ENCODE measurements at places on chromosomes 2 and 18.

- DNase-seq = no peak
These were observed 148.2 kb upstream of the GLI2 start for GRCh38 chr2:120587279-120587996.

DNA sequence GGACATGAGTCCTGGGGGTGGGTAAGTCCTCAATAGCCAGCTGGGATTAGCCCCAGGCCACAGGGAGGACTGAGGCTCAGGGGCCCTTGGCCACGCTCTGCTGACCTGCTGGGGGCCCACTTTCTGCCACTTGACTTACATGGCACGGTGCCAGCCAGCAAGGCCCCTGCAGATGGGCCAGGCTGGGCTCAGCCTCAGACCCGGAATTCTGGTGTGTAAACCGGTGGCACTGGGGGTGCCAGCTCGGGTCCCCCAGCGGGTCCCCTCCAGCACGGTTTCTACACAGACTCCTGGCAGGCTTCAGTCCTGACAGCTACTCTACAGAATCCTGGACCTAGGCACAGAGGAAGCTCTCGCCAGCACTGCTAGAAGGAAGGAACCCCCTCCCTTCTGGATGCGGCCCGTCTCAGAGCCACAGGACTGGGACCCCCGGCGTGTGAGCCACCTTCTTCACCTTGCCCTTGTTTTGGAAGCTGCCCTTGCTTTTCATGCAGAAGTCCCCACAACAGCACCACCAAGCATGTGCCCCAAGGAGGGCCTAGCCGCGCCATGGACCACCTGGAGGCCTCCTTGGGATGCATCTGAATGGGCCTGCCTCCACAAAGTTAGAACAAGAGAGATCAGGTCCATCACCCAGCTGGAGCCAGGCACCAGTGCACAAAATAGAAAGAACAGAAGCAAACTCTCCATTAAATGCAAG, 8.0 kb downstream of the HDAC4 start:
- DNase-seq = no peak

DNA sequence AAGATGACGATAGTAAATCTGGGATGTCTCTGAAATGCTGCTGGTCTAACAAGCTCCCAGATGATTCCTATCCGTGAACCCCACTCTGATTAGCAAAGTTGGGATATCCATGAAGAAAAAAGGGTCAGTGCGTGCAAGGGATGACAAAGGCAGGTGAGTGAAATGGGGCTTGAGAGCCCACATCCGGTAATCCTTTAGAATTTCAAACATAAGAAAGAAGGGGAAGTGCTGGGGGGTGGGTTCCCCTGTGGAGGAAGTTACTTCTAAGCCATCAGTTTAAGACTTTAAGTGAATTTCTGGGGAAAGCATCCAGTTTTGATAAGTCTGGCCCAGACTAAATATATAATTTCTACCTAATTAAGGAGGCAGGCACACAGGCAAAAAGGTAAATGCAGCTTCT, 209.5 kb downstream of the DPP10 start:
- DNase-seq = no peak

GRCh38 chr2:62686012-62686685, 19.4 kb upstream of the EHBP1 start:
- no peak for DNase-seq

GRCh38 chr2:237184192-237184918, 98.7 kb downstream of the COPS8 start:
- DNase-seq = no peak

DNA sequence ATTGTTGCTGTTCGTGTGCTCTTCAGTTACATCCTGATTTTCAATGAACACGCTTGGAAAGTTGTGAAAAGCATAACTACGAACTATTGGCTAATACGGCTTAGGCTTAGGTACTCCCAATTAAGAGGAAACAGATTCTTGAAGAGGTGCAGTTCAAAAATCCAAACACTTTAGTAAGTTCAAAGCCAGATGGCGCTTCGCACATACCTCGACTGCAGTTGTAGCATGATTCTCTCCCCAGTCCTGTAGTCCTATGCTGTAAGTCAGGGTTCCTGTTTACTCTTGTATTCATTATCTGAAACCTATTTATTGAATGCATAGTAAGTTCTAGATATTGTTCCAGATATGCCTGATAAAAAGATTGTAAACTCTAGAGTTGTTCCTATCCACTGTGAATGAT, 165.2 kb downstream of the TRIB2 start:
- DNase-seq = no peak

GRCh38 chr2:136324966-136325365, 207.0 kb upstream of the CXCR4 start:
- DNase-seq = no peak

- no peak for DNase-seq
These were observed 28.1 kb upstream of the CAB39 start for GRCh38 chr2:230684270-230685168.

- DNase-seq = no peak
These were observed 345.3 kb downstream of the TSN start for GRCh38 chr2:122100756-122101155.

GRCh38 chr2:177000061-177000714, 212.4 kb upstream of the HNRNPA3 start:
- DNase-seq = no peak

- no peak for DNase-seq
These were observed 132.0 kb upstream of the MYCN start for GRCh38 chr2:15808204-15808910.

GRCh38 chr2:58350484-58350883, 109.4 kb upstream of the FANCL start:
- no peak for DNase-seq

DNA sequence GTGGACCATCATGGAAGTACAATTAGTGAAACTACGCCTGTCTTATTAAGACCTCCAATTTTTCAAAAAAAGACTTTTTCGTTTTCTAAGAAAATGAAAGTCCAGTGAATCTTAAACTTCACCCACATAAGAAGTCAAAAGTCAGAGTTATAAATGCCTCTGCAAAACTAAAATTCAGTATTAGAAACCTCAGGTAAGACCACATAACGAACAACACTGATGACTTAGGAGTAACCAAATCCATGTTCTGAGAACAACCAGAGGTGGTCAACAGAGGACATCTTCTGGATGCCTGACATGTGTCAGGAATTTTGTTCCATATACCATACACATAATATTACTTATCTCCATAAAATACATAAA, 62.4 kb downstream of the RPL31 start:
- DNase-seq = no peak

- DNase-seq = no peak
These were observed 386.5 kb upstream of the SLC39A10 start for GRCh38 chr2:195270466-195271039.

GRCh38 chr18:63472380-63472779, 4.4 kb upstream of the SERPINB5 start:
- DNase-seq = no peak

- no peak for DNase-seq
These were observed 67.7 kb downstream of the EDAR start for GRCh38 chr2:108921096-108922030.

- no peak for DNase-seq
These were observed 782.7 kb upstream of the SOX11 start for GRCh38 chr2:4909346-4910009.

DNA sequence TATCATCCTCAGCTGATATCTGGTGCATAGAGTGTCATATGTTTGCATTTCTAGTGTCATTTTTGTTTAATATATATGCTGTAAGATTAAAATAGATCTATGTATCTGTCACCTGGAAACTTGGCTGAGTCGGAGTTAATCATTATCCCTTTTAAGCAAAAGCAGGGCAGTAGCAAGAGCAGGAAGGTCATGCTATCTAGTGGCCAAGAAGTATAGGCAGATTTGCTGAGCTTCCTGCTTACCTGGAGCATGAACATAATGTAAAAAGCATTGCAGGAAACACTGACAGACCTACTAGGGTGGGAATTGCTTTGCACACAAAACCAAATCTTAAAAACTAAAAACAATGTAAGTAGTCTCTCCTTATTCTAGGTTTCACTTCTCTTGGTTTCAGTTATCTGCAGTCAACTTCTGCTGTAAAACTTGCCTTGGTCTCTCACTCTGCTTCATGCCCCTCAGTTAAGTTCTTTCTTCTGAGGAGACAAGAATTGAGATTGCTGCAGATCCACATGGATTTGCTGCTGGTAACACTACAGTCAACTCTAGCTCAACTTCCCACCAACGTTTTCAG, 295.3 kb downstream of the CDH7 start:
- no peak for DNase-seq

DNA sequence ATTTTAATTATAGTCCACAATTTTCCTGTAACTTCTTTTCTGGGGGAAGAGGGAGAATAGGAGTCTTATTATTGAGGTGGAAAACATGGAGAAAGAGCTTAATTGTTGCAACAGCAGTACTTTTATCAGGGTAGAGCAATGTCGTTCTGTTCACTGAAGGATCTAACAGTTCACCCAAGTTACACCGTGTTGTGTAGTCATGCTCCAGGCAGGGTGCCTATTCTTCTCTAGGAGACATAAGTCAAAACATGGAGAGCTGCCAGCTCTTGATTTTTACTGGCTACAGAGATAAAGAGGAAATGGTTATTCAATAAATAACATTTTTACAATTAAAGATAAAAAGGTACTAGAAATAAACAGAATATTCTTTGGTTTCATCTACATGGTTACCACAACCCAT, 594.3 kb upstream of the NETO1 start:
- DNase-seq = peak; percentile 45

- peak; percentile 69 for DNase-seq
These were observed 4.0 kb downstream of the FARSB start for GRCh38 chr2:222651718-222652418.

- DNase-seq = no peak
These were observed 349.3 kb downstream of the ZNF516 start for GRCh38 chr18:76145521-76146376.

- no peak for DNase-seq
These were observed 215.3 kb upstream of the SESTD1 start for GRCh38 chr2:179479947-179480346.

- DNase-seq = no peak
These were observed 206.8 kb downstream of the OTX1 start for GRCh38 chr2:63257473-63257872.
